ENCODE measurements at places on chromosomes 3 and 15.

- DNase-seq = no peak
Observed at GRCh38 chr15:52695154-52695553, 16.0 kb upstream of the ATOSA start.

DNA sequence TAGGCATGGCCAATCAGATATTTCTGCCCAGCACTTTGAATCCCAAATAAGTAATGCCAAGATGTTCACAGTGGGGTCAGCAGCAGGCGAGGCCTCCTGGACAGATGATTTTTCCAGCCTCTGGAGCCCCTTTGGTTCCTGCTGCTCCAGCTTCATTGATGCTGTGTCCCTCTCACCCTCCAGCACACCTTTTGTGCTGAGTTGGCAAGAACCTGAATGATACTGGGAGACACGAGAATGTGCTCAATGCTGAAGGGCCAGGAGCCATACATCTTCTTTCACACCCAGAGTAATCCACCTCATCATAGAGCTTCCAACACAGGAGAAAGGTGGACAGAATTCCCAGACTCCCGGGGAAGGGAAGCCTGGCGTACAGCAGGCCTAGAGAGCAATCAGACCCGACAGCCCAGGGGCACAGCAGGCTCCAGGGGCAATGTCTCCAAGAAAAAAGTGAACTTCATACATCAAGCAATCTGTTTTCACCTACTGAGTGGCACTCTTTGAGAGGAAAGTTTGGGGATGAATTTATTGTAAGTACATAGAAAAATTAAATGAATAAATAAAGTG is 6.7 kb upstream of the DAPK2 start:
- DNase-seq = no peak

- DNase-seq = no peak
Observed at GRCh38 chr3:71258116-71258515, 325.4 kb downstream of the FOXP1 start.

- no peak for DNase-seq
Observed at GRCh38 chr3:152030320-152030719, 156.9 kb downstream of the SUCNR1 start.

- no peak for DNase-seq
Observed at GRCh38 chr15:88894819-88895767, at the start of gene HAPLN3. HAPLN3 (minus strand) TSS chr15:88895544; CDS start chr15:88887298, 8,246 bp downstream.

DNA sequence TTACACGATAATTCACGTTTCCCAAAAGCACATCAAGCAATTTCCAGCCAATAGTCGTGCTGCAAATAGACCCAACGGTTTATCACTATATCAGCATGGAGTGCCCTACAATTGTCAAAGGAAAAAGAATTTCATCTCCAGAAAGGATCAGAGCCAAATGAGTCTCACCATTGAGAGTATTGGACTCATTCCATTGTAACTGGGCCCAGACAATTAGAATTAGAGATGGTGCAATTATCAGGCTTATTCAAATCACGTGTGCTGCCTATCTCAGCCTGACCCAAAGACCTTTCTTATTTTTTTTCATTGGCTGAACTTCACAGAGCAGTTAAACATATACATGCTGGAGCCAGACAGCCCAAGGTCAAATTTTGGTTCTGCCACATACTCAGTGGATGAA is 87.0 kb upstream of the LRTM1 start:
- no peak for DNase-seq

GRCh38 chr15:87369269-87369668 is 887.3 kb downstream of the NTRK3 start:
- no peak for DNase-seq

DNA sequence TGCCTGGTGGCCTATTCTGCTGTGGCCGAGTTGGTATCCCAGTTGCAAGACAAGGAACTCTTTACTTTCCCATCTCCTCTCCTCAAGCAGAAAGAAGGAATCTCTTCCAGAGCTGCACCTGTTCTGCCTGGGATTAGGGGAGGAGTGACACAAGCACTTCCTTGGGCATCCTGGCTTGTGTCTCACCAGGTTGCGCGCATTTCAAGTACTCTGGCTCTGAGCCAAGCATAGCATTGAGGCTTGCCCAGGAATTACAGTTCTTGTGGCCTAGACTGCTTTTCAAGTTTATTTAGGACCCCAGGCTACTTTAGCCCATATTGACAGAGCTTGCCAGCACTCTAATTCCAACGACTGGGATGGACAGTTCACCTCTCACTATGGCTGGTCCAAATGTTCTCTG is 150.5 kb downstream of the RSRC1 start:
- no peak for DNase-seq

GRCh38 chr15:55484917-55485672 is 22.9 kb downstream of the DNAAF4 start:
- DNase-seq = no peak

GRCh38 chr15:79406210-79406609 is 25.9 kb upstream of the MINAR1 start:
- DNase-seq = no peak

DNA sequence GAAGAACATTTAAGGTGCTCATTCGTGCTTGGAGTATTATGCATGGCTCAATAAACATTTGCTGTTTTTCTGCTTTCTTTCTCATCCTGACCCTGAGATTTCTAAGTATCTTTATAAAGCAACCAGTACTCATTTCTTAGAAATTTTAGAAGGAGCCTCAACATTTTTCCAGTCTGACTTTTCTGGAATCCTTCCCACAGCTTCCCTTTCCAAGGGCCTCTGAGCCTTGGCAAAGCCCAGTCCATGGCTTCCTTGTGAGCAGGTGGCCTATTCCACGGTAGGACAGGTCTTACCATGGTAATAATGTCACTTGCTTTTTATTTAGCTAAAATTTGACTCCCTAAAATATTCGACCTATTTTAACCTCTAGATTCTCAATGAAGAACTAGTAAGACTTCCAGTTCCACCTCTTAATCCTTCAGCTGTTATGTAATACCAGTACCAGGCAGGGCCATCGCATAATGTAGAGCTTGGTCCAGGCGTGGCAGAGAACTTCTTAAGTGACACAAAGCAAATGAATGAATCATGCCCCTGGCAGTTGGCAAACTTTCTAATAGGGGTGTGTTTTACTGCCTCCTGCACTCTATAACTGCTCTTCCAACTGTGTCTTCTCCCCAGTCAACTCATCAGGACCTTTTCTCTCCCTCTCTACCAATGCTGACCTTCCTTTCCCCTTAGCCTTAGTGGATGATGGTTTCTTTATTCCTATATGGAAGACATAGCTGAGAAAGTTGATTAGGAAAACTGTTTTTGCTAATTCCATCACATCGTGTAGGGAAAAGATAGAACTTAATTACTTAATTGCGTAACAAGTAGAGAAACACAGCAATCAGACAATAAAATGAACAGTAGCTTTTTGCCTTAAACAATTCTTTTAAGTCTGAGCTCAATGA is 894 bp upstream of the TM4SF4 start:
- DNase-seq = no peak

All from GM12878 (cell line).